Astrocyte (in vitro differentiated cells and primary cell): ENCODE measurements at places on chromosomes 12 and 14.

DNA sequence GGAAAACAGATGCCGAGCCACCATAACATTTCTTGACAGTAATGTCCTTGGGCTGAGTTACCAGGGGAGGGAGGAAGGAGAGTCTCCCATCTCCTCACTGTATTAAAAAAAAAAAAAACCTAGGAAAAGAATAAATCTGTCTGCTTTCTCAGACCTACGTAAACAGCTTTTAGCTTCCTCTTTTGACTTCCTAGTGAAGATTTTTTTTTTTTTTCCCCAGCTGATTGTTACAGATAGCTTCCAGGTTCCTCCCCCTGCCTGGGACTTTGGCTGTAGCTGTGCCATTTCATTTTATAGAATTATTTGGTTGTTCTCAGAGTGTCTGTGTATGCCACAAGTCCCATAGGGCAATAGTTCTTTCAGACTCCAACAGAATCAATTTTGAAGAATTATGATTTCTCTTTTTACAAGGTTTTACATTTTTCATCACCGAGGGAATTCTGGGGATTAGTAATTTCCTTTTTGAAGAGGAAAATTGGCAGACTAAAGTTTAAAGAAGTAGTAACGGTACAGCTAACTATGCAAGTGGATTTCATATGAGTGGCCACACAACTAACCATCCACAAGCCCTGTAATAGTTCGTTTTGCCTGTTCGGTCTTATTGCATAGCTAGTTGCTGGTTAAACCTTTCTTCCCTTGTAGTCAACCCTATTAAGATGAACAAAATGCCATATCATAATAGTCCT lies 23.1 kb upstream of the GNS start:
- no peak for DNase-seq

GRCh38 chr14:30971586-30971985 lies 53.9 kb upstream of the AP4S1 start:
- peak; percentile 18 for DNase-seq

- no peak for DNase-seq
Measured at GRCh38 chr12:70695361-70696023, 58.3 kb upstream of the PTPRB start.

- no peak for DNase-seq
Measured at GRCh38 chr12:40325349-40325960, 100.7 kb downstream of the LRRK2 start.

GRCh38 chr12:54479421-54479820 lies 6.0 kb upstream of the GTSF1 start:
- DNase-seq: peak; percentile 77

- no peak for DNase-seq
Measured at GRCh38 chr12:29843036-29843435, 59.3 kb upstream of the TMTC1 start.

GRCh38 chr14:38056270-38056669 lies 151.4 kb upstream of the SSTR1 start:
- no peak for DNase-seq

DNA sequence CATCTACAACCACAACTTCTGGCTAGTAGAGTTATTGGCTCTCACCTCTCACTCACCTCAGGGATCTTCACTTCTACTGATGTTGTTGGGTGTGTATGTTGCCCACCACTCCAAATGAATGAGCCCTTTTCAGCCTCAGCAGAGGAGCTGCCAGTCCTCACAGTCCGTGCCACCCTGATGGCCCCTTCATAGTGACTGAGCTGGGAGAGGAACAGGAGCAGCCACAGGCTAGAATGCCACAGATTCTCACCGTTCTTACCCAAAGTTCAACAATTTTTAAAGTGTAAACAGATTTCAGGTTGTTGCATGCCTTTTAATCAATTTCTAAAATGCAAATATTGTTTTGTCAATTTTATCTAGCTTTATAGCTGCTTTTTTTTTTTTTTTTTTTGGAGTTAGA lies 74.5 kb upstream of the DNM1L start:
- no peak for DNase-seq

- peak; percentile 29 for DNase-seq
Measured at GRCh38 chr12:27031531-27031930, 9.2 kb downstream of the MED21 start.

DNA sequence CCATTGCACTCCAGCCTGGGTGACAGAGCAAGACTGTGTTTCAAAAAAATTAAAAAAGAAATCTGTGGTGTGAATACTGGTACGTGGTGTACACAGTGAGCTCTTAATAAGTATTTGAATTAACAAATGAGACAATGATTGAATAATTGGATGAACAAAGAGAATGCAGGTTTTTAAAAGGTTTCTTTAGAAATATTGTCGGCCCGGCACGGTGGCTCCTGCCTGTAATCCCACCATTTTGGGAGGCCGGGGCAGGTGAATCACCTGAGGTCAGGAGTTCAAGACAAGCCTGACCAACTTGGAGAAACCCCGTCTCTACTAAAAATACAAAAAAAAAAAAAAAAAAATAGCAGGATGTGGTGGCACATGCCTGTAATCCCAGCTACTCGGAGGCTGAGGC lies 6.6 kb downstream of the HIF1A start:
- no peak for DNase-seq

GRCh38 chr14:61838661-61839245 lies 76.5 kb downstream of the SNAPC1 start:
- no peak for DNase-seq
